ENCODE measurements at places on chromosomes 3 and 15.

DNA sequence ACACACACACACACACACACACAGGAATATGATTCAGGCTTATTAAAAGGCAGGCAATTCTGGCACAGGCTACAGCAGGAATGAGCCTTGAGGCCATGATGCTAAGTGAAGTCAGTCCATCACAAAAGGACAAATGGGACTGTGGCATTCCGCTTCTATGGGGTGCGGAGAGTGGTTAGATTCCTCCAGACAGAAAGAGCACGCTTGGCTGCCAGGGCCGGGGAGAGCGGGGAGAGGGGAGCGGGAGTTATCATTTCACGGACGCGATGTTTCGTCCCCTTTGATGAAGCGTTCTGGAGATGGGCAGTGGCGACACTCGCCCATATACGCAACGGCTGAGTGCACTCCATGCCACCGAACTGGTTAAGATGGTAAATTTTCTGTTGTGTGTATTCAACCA, 58.5 kb upstream of the FAM174B start:
- peak; percentile 84 for DNase-seq

- peak; percentile 98 for DNase-seq
Observed at GRCh38 chr15:74196175-74196574, 6.4 kb downstream of the STRA6 start.

- DNase-seq: peak; percentile 67
Observed at GRCh38 chr3:65833761-65834505, 204.8 kb downstream of the MAGI1 start.

GRCh38 chr3:197899833-197900478, 50.0 kb upstream of the RPL35A start:
- no peak for DNase-seq

GRCh38 chr3:99765042-99765942, 52.4 kb upstream of the CMSS1 start:
- DNase-seq: no peak

GRCh38 chr15:90887037-90887481, 2.8 kb downstream of the FES start:
- no peak for DNase-seq

- DNase-seq: no peak
Observed at GRCh38 chr3:37435572-37435971, 261.2 kb upstream of the LRRFIP2 start.

GRCh38 chr3:151120409-151120808, 34.9 kb downstream of the MED12L start:
- no peak for DNase-seq

- peak; percentile 86 for DNase-seq
Observed at GRCh38 chr3:115146032-115146417, 1.1 kb downstream of the ZBTB20 start.

DNA sequence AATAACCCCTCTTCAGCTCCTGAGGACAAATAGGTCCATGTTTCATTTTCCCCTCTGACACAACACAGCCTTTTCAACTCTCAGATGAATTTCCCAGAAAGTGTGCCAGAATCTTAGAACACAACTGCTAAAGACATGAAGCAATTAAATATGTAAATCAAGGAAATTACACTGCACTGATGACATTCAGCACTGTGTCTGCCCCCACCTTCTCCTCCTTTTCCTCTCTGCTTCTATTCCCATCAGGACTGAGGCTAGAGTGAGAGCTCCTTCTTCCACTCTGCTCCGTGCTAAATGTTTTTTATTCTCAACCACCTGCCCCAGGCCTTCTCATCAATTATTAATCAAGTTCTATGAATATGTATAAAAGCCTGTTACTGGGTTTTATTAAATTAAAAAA, 596.1 kb downstream of the TUSC7 start:
- no peak for DNase-seq

DNA sequence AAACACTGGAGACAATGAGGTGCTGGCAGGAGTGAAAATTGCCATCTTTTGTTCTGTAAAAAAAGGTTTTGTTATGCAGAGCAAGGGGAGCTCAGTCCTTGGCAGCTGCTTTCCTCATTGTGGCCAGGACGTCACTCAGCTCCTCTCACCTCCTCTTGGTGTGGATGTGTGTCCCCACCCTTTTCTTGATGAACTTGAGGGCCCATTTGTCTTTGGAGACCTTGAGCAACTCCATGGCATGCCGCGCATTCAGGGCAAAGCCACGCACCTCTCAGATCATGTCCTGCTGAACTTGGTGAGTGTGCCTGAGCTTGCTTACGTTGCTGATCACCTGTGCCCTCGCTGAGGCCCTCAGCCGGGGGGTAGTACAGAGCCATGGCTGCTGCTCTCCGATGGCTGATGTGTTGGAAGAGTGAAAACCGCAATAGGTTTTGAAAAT, 24.5 kb upstream of the BDH1 start:
- DNase-seq: no peak

Data from M059J (cell line).